ENCODE measurements at places on chromosomes 12 and 14. TPM values are rescaled to one million over a fixed set of nuclear protein-coding genes. Genes with fewer than 3 reads are reported as not detected.

DNA sequence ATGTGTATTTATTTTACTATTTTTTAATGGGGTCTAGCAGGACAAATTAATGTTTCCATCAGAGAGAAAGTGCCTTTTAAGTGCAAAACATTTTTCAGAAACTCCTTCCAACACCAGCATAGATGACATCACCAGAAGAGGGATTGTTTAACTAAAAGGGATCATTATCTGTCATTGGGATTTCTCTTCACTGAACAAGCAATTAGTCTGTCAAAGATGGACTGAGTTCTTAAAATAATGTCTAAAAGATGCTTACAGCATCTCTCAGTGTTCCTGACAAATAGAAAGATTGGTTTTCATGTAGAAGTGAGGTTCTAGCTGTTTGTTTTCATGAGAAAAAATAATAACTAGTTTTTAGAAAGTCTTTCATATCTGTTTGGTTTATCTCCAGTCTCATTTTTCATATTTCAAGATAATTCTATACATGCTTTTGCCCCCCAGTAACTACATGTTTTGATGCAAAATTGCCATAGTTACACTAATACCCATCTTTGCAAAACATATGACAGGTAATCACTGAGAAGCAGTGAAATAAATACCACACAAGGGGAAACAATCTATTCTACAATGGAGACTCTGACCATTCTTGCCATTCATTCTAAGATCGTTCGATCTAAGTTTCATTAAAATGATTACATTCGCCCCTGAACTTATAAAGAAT is 850.3 kb downstream of the GALC start:
- no peak for DNase-seq

- no peak for DNase-seq
Observed at GRCh38 chr14:82562881-82563280, 1029.2 kb upstream of the SEL1L start.

- no peak for DNase-seq
Observed at GRCh38 chr12:23236066-23236780, 611.3 kb downstream of the ETNK1 start.

The ARHGEF25 gene
- 72.0 TPM for total RNA-seq

DNA sequence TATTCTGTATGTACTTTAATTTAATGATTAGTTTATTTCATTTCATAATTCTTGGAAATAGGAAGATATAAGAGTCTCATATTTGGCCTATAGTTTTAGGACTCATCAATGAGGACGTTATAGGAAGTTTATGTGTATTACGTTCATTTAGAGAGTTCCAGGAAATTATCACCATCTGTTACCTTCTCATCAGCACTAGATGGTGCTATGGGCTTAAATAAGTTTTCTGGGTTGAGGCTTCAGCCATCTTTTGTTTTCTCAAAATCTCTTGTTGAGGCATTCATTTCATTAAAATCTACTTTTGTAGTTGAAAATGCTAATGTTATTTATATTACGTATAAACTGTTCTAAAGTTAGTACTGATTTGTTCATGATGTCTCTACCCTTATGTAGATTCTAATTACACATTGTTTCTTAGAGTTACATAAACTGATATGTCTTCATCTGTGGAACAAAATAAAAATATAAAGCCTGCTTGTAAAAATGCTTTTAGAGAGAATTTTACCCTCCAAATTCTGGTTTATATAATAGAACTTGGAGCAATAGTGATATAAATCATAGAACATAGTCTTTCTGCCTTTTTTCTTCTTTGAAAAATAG is 89.2 kb downstream of the CFAP54 start:
- DNase-seq = no peak

- no peak for DNase-seq
Observed at GRCh38 chr12:112192475-112192874, 67.1 kb downstream of the TRAFD1 start.

The VRTN gene
- not detected for total RNA-seq

- peak; percentile 38 for DNase-seq
Observed at GRCh38 chr14:102902523-102903247, 19.8 kb upstream of the AMN start.

- DNase-seq = no peak
Observed at GRCh38 chr14:99329711-99330315, 57.8 kb upstream of the BCL11B start.

The SRRM4 gene
- 0.88 TPM for total RNA-seq

GRCh38 chr12:70535896-70536374 is 101.3 kb downstream of the PTPRB start:
- no peak for DNase-seq

The KCNA1 gene
- 0.06 TPM for total RNA-seq

- DNase-seq = peak; percentile 79
Observed at GRCh38 chr14:75980856-75981255, 939 bp downstream of the TGFB3 start.

DNA sequence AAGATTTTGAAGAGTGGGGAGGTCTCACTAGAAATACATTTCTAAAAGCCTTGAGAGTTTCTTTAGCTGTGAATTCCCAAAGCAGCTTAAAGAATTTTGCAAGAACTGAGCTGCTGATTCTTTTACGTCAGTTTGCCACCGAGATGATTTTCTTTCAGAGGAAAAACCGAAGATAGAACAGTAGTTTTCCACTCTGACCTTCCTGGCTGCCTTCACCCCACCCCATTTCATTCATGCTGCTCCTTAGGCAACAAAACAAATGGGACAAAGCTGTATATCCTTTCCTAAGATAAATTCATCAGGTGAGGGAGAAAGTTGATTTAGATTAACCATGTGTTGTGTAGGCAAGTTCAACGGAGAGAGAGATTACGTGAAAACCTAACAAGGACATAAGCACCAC is 947.0 kb downstream of the GALC start:
- DNase-seq = no peak

DNA sequence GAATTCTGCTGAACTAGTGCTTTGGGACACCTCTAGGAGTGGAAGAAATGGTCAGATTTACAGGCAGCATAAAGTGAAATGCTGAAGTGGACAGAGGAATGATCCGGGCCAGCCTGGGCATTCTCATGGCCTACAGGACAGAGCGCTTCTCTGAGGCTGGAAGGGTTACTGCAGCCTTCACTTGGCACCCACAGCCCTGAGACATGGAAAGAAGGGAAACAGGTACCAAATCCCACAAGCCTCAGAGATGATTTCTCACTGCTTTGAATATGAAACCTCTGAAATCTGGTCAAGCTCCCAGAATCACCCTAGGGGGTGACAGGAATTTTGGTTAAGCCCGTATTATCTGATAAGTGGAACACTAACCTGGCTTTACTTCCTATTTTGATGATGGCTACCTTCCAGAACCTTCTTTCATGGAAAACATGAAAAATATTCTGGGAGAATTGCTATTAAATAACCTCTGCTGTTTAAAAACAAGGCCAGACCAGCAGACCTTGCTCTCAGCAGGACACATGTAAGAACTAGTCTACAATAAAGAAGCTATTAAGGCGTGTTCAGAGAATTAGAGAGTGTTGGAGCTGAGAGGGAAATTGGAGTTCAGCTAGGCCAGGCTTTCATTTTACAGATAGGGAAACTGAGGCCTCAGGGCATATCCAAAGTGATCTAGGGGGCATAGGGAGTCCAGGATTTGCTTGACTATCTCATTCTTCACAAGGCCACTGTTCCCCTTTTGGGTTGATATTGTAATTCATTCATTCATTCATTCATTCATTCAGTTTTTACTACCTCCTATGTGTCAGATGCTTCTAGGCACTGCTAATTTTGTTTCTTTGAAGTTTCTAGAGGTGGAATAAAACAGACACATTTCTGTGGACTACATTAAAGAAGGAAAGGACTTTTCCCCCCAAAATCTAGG is 281.5 kb downstream of the ZFP36L1 start:
- DNase-seq = no peak

- DNase-seq = no peak
Observed at GRCh38 chr12:54863948-54864618, 9.8 kb downstream of the MUCL1 start.

DNA sequence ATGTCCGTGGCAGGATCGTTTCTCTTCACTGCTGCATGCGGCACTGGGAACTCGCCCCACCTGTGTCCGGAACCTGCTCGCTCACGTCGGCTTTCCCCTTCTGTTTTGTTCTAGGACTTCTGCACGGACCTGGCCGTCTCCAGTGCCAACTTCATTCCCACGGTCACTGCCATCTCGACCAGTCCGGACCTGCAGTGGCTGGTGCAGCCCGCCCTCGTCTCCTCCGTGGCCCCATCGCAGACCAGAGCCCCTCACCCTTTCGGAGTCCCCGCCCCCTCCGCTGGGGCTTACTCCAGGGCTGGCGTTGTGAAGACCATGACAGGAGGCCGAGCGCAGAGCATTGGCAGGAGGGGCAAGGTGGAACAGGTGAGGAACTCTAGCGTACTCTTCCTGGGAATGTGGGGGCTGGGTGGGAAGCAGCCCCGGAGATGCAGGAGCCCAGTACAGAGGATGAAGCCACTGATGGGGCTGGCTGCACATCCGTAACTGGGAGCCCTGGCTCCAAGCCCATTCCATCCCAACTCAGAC is 1.2 kb downstream of the FOS start:
- peak; percentile 70 for DNase-seq

GRCh38 chr12:3205742-3206519 is 128.8 kb downstream of the TSPAN9 start:
- DNase-seq = no peak

DNA sequence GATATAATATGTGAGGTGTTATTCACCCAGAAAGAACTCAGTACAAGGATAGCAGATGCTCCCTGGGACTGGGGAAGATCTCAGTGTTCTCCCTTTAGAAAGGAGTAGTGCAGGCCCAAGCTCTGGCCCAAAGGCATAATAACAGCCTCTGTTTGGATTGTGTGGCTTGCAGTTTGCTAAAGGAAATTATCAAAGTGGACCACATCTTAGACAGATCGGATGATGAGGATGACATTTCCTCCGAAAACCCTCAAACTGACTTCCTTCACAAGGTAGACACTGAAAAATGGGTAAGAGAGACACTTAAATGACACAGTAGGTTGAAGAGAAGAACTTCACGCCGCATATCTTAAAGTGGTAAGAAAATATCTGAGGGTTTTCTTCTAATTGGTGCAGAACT is 26.1 kb downstream of the SMCO2 start:
- no peak for DNase-seq

- no peak for DNase-seq
Observed at GRCh38 chr12:31599053-31599452, 8.1 kb upstream of the DENND5B start.

GRCh38 chr12:68481181-68481941 is 129.3 kb upstream of the RAP1B start:
- no peak for DNase-seq

GRCh38 chr14:71532344-71532743 is 399.9 kb upstream of the RGS6 start:
- peak; percentile 54 for DNase-seq

The ADCY4 gene
- total RNA-seq = 111 TPM

The CCDC196 gene
- not detected for total RNA-seq

GRCh38 chr12:127075981-127076380 is 1191.0 kb upstream of the TMEM132C start:
- DNase-seq = no peak

The MYF6 gene
- total RNA-seq = not detected

- DNase-seq = no peak
Observed at GRCh38 chr12:23204933-23205778, 580.2 kb downstream of the ETNK1 start.

- DNase-seq = no peak
Observed at GRCh38 chr12:57838594-57839302, 7.8 kb downstream of the CTDSP2 start.

DNA sequence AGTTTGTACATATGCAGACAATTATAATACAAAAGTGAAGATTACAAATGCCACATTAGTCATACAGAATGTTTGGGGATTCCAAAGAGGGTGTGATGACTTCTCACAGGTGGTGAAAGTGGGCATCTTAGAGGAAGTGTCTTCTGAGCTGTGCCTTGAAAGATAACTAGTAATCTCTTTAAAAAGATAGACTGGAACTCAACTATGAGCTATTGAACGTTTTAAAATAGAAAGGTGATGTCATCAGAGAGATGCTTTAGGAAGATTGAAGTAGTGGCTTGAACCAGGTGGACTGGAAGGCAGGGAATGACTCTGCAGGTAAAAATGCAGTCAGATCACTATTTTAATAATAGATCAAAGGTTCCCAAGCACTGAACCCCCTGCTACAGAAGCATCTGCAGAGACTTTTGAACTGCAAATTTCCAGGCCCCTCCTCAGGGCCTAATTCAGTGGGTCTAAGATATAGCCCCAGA is 50.3 kb downstream of the SYT1 start:
- no peak for DNase-seq

The ITPR2 gene
- 84.8 TPM for total RNA-seq

- no peak for DNase-seq
Observed at GRCh38 chr12:20525064-20525610, 156.8 kb downstream of the PDE3A start.

DNA sequence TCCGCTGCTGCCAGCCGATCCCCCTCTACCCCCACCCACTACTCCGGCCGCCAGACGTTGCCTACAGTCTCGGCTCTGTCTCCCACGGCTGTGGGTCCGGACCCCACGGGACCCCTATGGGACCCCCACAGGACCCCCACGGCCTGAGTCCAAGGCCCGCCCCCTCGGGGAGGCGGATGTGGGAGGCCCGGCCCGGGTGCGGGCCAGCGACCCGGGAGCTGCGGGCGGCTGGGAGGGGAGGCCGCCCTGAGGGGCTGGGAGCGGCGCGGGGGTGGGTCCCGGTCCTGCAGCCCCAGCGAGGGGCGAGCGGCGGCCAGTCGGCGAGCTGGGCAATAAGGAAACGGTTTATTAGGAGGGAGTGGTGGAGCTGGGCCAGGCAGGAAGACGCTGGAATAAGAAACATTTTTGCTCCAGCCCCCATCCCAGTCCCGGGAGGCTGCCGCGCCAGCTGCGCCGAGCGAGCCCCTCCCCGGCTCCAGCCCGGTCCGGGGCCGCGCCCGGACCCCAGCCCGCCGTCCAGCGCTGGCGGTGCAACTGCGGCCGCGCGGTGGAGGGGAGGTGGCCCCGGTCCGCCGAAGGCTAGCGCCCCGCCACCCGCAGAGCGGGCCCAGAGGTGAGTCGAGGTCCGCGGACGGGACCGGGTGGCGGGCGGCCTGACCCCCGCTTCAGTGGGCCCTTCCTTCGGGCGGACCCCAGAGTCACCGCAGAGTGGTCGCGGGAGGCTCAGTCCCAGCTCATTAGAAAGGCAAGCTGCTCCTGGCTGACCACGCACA is at the start of gene ACVRL1:
ACVRL1 (plus strand) TSS at position 422 of the 773 bp plus-strand sequence. CDS start 4,971 bp downstream, outside the sequence.
- no peak for DNase-seq

DNA sequence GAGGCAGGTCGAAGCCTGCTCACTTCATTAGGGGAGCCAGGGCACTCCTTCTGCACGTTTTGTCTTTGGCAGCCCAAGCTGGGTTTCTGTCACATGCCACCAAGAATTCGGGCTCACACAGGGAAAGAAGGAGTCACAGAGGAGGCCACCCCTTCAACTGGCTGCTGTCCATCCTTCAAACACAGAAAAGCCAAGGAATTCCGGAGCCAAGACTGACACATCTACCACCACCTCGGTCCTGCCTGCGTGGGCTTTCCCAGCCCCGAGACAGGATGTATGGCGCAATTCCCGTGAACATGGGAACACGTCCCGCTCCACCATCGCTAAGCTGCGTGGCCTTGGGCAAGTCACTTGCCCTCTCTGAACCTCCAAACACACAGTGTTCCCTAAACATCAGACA is 70.4 kb downstream of the NCOR2 start:
- DNase-seq = no peak

- DNase-seq = no peak
Observed at GRCh38 chr12:5971194-5971850, 26.3 kb upstream of the ANO2 start.

Data from aorta (tissue), 5 donors.